Amniotic epithelial cell (primary cell): ENCODE measurements at places on chromosomes 1 and 21.
A peak's percentile ranks its signal among the peaks of the same experiment; 100 is the strongest.

- DNase-seq = peak; percentile 84
Measured at GRCh38 chr1:204213668-204214662, at the start of gene GOLT1A. TSS of gene GOLT1A (minus strand) at chr1:204213988. CDS start at chr1:204213906, 82 bp downstream.

DNA sequence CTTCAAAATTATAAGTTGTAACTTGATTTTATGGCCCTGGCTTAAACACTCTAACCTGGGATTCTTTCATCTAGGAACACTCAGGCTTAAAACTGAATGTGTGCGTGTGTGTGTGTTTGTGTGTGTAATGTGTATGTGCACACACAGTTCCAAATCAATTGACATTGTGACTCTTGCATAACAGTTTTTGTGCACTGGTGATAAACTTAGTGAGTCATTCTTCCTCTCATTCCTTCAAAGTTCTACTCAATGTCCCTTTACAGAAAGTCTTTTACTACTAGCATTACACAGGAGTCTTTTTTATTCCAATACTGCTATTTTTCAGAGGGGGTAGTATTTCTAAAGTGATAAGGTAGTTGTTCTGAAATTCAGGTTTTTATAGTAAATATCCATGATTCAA, 943.6 kb downstream of the KCNT2 start:
- peak; percentile 15 for DNase-seq

DNA sequence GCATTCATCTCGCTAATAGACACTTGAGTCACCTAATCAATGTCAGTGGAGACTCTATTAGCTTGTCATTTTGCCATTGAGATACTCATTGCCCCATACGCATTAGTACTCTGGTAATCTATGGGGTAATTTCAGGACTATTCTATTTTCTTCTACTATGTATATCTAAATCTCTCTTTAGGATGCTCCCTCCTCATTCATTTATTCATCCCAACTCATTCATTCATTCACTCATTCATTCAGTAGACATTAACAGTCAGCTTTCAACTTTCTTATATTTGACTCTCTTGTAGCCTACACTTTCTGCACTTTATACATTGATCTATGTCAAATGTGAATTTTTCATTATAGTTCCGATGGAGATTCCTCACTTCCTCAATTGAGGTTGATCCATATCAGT, 170.9 kb downstream of the ASTN1 start:
- no peak for DNase-seq

- no peak for DNase-seq
Measured at GRCh38 chr1:101769520-101769919, 227.2 kb downstream of the OLFM3 start.
